ENCODE measurements at places on chromosomes 1 and 21. TPM values are rescaled to one million over a fixed set of nuclear protein-coding genes. Genes with fewer than 3 reads are reported as not detected.

The ANKRD45 gene
- not detected for total RNA-seq

GRCh38 chr1:165073185-165074007 lies 283.1 kb downstream of the LMX1A start:
- no peak overlapping the region for H3K4me3 ChIP-seq
- H3K4me1 ChIP-seq: no peaks in the 10 kb centered on the region
- H3K36me3 ChIP-seq: no peaks in the 10 kb centered on the region
- no peak overlapping the region for H3K27ac ChIP-seq

- no peaks in the 10 kb centered on the region for H3K4me1 ChIP-seq
- DNase-seq: no peak
- H3K36me3 ChIP-seq: no peaks in the 10 kb centered on the region
- H3K4me3 ChIP-seq: no peak overlapping the region
These were observed 468.8 kb upstream of the RUNX1 start for GRCh38 chr21:35517865-35518264.

- H3K27me3 ChIP-seq: no peaks in the 10 kb centered on the region
- H3K36me3 ChIP-seq: peaks cover 33% of the 10 kb centered on the region
- DNase-seq: no peak
- peaks cover 12% of the 10 kb centered on the region for H3K4me1 ChIP-seq
- no peak overlapping the region for H3K4me3 ChIP-seq
- no peak overlapping the region for H3K27ac ChIP-seq
These were observed 7.4 kb downstream of the ACADM start for GRCh38 chr1:75731881-75732280.

Data from Karpas-422 (cell line).